Type B pancreatic cell (in vitro differentiated cells): ENCODE measurements at places on chromosomes 5 and 9.

DNA sequence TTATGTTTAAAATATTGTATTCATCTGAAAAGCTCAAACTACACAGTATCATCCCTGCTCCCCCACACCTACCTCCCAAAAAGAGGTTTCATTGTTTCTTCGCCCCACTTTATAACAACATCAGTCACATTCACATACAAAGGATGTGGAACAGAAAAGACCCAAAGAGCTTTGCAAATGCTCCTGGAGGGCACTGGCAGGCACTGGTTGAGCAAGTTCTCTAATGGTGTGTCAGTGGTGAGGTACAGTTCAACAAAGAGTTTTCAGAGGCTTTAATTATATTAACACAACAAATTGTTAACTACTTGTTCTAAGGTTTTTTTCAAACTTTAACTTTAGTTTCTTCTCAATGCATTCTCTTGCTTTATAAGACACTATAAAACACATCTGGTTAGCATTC, 54.1 kb upstream of the ECM2 start:
- no peak for DNase-seq

- no peak for DNase-seq
Observed at GRCh38 chr9:77975806-77976205, 55.8 kb downstream of the GNAQ start.

GRCh38 chr5:108639366-108639765, 108.3 kb upstream of the FER start:
- DNase-seq = no peak

DNA sequence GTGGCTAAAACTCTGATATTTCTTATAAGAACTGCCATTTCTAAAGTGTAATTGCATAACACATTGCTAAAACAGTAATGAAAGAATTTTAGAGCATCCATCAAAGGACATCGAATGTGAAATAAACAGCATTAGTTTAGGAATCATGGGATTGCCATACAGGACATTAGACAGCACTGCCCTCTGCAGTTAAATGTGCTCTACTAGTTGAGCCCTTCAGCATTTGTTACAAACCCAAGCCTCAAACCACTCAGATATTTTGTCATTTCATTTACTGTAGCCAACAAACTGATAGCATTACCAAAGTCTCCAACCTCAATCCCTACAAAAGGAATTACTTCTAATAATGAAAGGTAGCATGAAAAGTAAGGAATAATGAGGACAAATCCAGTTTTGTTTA, 116.8 kb upstream of the COX7C start:
- DNase-seq = no peak

- DNase-seq = no peak
Observed at GRCh38 chr9:22039258-22039657, 30.2 kb upstream of the CDKN2B start.

GRCh38 chr5:56414066-56414465, 180.9 kb upstream of the ANKRD55 start:
- DNase-seq = no peak

GRCh38 chr9:31336841-31337240, 1047.6 kb upstream of the ACO1 start:
- DNase-seq = no peak

- no peak for DNase-seq
Observed at GRCh38 chr9:114497727-114498382, 7.4 kb downstream of the WHRN start.

DNA sequence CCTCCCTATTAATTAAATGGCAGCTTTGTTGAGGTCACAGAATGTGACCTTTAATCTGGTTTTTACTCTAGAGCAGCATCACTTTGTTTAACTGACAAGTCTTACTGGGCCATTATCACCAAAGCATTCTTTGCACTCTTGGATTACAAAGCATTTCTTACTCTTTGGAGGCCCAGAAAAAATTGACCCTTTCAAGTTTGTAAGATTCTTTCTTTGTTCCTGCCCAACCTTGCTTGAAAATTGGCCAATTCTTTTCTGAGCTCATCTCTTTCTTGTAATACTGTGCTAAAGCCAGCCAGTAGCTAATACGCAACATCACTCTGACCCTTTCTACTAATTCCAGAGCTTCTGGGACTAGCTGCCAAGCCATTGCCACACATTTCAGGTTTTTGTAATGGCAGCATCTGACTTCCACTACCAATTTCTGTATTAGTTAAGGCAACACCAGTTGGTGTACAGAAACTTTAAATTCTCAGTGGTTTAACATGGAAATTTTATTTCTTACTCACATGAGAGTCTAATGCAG, 131.6 kb downstream of the PRDM6 start:
- no peak for DNase-seq

DNA sequence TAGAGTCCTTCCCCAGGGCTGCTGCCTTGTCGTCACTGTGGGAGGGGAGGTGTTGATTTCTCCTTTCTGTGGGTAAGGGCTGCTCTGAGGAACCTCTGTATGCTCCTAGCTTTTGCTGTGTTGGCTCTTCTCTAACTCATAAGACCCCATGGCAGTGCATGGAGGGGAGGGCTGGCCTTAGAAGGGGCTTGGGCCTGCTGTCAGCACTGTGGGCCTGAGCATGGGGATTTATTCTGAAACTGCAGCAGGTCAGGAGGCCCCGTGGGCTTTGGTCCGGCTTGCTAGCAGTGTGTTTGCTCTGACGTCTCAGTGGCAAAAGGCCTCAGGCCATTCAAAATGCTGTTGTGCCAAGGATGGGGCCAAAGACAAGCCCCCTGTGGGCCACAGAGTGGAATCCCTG, 6.8 kb downstream of the FGF18 start:
- peak; percentile 61 for DNase-seq

- no peak for DNase-seq
Observed at GRCh38 chr9:119588874-119589744, 219.9 kb upstream of the BRINP1 start.
